ENCODE measurements at places on chromosomes 13 and 19.

- no peak for DNase-seq
These were observed 547 bp downstream of the KCNN1 start for GRCh38 chr19:17967257-17968051.

- DNase-seq = no peak
These were observed 55.0 kb downstream of the GPR12 start for GRCh38 chr13:26705536-26705935.

GRCh38 chr19:18017275-18018083 is 9.5 kb downstream of the ARRDC2 start:
- DNase-seq = no peak

GRCh38 chr19:35044317-35045117 is 3.0 kb downstream of the HPN start:
- DNase-seq = no peak

DNA sequence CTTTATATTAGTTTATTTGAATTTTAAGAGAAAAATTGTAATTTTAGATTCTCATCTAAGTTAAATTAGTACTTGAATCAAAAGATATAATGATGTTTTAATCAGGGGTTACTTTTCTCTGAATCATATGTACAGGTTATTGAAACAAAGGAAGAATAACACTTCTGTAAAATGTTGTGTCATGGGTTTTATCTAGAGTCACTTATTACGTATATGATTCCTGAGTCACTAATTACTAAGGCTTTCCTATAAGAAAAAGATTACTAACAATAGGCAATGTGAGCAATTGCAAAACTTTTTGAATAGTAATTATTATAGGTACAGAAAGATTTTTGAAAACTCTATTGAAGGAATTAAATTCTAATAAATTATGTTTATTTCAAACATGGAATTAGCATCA is 99.2 kb upstream of the KLF5 start:
- no peak for DNase-seq

- no peak for DNase-seq
These were observed 819.2 kb downstream of the UQCRFS1 start for GRCh38 chr19:28393574-28394336.

DNA sequence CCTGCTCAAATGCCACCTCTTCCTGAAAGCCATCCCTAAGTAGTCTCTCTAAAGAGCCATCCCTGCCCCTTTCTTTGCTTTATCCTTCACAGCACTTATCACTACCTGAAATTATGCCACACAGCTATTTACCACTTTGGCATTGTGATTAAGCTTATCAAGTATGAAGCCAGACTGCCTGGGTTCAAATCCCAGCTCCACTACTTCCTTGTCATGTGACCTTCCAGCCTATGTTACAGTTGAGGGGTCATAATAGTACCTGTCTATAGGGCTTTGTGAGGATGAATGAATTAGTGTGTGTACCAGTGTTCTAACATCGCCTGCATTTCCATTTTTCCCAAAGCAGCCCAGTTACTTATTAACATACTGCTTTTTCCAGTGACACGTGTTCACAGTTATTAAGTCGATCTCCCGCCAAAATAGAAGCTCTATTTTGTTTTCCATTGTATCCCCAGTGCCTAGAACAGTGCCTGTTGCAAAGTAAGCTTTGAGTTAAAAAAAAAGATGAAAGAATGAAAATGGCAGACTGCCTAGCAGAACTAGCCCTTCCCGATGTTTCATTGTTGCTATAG is 32.8 kb downstream of the ZSWIM9 start:
- no peak for DNase-seq

DNA sequence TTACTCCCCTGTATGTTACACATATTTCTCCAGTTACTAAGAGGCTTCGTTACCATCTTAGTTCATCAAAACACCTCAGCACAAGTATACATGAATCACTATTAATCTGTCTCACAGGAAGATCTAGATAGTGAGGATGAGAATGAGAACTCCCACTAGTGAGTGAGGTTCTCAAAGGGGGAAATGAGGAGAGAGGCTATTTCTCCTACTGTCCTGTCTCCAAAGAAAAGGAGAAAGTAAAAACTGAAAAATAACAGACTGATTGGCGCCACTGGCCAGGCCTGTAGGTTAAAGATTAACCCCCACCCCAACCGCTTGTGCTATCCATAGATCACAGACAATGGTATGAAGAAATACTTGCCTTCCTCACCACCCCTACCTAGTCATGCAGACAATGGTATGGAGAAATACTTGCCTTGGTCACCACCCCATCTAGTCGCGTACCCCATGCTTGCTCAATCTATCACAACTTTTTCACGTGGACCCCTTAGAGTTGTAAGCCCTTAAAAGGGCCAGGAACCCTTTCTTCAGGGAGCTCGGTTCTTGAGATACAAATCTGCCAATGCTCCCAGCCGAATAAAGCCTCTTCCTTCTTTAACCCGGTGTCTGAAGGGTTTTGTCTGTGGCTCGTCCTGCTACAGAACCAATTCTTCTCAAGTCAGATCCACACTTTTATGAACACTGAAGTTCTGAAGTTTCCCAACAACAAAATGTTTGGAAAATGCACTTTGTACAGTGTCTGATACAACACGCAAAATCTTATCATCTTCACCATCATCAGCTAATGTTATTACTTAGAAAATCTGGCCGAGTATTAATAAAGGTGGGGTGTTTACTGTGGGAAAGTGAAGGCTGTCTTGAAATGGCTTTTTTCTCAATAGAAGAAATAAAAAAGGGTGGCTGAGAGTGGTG is 598.1 kb downstream of the UQCRFS1 start:
- no peak for DNase-seq

GRCh38 chr19:49855676-49856573 is 5.0 kb downstream of the PTOV1 start:
- no peak for DNase-seq

DNA sequence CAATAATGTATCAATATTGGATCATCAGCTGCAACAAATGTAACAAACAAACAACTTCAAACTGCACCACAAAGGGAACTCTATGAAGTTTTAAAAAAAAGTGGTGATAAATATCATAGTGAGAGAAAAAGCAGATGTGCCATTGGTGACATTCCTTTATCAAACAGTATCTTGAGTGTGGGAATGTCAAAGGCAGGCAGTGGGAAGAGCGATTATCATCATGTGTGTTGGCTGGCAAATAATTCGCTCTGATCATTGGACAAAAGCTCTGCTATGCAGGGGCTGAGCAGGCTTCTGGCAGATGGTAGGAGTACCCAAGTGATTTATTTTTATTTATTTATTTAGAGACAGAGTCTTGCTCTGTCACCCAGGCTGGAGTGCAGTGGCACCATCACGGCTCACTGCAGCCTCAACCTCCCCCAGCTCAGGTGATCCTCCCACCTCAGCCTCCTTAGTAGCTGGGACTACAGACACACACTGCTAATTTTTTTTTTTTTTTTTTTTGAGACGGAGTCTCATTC is 55.9 kb upstream of the RANBP3 start:
- no peak for DNase-seq

- DNase-seq = no peak
These were observed 194.7 kb downstream of the B3GLCT start for GRCh38 chr13:31394506-31394905.

- no peak for DNase-seq
These were observed 2.9 kb upstream of the C2CD4C start for GRCh38 chr19:411723-412355.

DNA sequence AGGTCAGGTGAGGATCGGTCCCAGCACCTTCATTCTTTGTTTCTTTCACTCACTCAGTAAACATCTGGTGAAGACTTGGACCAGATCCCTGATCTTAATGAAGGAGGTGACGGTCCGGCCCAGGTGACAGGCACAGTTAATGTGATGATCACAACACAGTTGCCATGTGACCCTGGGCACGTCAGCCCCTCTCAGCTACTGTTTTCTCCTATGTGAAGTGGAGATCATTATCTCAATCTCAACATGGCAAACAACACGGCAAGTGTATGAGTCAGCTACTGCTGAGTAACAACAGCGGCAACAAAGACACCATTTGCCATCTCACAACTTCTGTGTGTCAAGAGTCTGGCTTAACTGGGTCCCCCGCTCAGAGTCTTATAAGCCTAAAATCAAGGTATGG is 74.6 kb downstream of the GNG7 start:
- DNase-seq = no peak

DNA sequence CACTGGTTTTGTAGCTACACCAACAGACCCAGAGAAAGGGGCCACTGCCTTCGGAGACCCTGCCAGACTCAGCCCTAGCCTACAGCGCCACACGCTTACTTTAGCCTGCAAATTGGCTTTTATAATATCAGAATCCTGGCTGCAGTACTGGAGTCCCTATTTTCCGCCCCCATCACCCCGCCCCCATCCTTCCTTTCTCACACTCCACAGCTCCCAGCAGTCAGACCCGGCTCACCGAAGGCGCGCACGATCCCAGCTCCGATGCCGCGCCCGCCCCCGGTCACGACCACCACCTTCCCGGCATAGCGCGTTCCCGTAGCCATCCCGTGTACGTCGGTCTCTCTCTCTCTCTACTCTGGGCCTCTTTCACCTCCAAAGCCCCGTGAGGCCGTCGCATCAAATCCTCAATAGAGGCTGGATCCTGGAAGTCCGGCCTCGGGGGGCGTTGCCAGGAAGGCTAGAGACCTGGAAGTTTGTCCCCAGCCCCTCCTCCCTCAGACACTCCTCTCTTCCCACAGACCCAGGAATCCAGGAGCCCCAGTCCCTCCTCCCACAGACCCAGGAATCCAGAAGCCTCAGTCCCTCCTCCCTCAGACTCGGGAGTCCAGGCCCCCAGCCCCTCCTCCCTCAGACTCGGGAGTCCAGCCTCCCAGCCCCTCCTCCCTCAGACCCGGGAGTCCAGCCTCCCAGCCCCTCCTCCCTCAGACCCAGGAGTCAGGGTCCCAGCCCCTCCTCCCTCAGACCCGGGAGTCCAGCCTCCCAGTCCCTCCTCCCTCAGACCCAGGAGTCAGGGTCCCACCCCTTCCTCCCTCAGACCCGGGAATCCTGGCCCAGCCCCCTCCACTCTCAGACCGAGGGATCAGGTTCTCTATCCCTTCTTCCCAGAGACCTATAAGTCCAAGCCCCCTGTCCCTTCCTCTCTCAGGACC is at the start of gene HSD17B14:
TSS of gene HSD17B14 (minus strand) at position 403 of the 929 bp plus-strand sequence. CDS start at position 323, 80 bp downstream.
- no peak for DNase-seq

DNA sequence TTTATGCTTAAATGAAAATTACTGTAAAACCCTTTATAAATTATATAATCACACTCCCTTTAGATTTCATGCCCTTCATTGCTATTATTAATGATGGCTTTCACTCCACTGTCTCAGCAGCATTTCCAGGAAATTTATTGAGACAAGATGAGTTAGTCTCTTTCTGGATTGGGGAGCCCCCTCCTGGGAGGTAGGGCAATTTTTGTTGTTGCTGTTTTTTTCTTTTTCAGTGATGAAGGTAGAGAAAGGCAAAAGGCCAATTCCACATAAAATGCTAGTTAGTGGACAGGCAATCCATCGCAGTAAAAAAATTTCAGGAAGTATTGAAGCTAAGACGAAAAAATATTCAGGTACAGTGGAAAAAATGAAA is 80.2 kb downstream of the TEX26 start:
- DNase-seq = no peak

GRCh38 chr13:104823071-104823470 is 1712.4 kb downstream of the EFNB2 start:
- no peak for DNase-seq

DNA sequence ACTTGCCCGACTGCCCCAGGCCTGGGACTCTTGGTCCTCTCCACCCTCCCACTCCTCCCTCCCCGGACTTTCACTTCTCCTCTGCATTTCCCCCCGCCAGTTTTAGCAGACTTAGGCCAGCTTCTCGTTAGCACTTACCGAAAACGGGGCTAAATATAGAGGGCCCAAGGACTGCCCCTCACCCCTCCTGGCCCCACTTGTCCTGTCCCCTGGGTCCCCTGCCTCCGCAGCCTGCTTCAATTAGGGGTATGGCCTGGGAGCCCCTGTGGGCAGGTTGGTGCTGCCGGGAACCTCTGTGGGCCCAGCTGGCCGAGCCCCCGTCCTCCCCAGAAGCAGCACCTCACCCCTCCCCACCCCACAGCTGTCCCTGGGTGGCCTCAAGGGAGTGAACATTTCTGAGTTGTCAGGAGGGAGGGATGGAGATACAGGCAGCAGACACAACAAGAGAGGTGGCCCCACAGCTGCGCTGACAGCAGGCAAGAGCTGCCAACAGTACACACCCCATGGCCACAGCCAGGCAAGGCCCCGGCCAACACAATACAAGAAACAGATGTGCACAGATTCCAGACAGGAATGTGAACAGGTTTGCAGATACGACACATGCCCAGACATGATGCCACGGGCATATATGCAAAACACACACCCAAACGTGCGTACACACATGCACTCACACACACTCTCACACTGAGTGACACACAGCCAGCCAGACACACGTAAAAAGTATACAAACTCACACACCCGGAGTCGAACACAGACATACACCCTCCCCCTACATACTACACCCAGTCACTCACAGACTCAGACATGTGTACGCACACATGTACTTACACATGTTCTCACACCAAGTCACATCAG is 2.6 kb downstream of the POU2F2 start:
- no peak for DNase-seq

- no peak for DNase-seq
These were observed 35.1 kb downstream of the DNMT1 start for GRCh38 chr19:10159610-10160009.

GRCh38 chr13:112818040-112818697 is 128.3 kb downstream of the ATP11A start:
- no peak for DNase-seq

DNA sequence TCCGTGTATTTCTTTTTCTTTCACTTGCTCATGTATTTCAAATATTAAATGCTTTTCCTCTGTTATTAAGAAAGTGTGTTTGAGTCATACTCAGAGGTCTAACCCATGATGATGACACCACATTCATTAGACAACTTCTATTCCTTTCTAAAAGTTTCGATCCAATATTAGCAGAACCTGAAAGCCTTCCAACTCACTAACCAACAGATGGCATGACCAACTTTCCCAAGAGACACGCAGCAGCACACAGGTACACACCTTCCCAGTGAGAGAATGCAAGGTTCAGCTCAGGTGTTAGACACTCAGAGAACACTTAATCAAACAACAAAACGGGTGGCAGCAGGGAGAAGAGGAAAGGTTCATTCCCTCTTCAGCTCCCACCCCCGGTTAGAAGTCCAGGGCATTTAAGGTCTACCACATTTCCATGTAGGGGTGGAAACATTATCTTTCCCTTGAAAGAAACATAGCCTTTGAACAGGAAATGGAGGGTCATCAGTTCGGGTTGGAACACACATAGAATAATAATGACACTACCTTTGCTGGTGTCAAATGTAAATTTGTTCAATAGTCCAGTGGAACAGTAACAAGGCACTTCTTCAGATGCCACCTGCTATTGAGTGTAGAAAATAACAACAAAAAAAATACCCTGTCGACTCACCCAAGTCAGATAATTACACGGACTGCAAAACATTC is 404.2 kb downstream of the COG6 start:
- no peak for DNase-seq

GRCh38 chr19:17532557-17532956 is 21.1 kb downstream of the PGLS start:
- no peak for DNase-seq

GRCh38 chr19:49590971-49591730 is at the start of gene PRR12:
TSS of gene PRR12 (plus strand) at chr19:49591182. CDS start at chr19:49591655, 473 bp downstream.
- DNase-seq = peak; percentile 64

- no peak for DNase-seq
These were observed 41.5 kb downstream of the WDFY2 start for GRCh38 chr13:51625555-51626345.
